NCI-H187 (cell line): ENCODE measurements at places on chromosomes 11 and 22.

GRCh38 chr11:13314676-13315394 lies 37.2 kb downstream of the BMAL1 start:
- DNase-seq, result no peak

GRCh38 chr11:15714641-15715399 lies 600.1 kb downstream of the INSC start:
- DNase-seq, result peak; percentile 95

GRCh38 chr11:6636480-6636879 lies 17.3 kb upstream of the TPP1 start:
- no peak for DNase-seq

DNA sequence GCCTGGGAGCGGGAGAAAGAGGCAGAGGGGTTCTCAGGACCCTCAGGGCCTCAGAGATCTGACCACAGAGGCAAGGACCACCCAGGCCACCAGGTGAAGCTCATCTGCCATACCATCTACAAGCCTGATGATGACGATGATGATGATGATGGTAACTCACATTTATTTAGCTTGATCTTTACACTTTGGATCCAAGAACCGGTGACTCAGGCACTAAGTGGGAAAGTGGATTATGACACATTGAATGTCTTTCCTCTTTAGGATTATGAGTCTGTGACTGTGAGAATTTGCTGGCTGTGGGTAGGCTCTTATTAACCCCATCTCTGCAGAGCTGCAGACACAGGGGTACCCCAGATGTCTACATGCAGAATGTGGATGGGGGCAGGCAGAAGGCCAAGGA lies 110.3 kb downstream of the DSCAML1 start:
- DNase-seq, result no peak

- no peak for DNase-seq
Observed at GRCh38 chr11:68146010-68146540, 24.9 kb upstream of the CHKA start.
